Stimulated activated CD8-positive, alpha-beta memory T cell treated with anti-CD3 and anti-CD28 coated beads, Interleukin-12 subunit alpha, Interleukin-12 subunit beta, amount 100 ng/mL, for 1 hour (primary cell): ENCODE measurements at places on chromosomes 3 and 15.

DNA sequence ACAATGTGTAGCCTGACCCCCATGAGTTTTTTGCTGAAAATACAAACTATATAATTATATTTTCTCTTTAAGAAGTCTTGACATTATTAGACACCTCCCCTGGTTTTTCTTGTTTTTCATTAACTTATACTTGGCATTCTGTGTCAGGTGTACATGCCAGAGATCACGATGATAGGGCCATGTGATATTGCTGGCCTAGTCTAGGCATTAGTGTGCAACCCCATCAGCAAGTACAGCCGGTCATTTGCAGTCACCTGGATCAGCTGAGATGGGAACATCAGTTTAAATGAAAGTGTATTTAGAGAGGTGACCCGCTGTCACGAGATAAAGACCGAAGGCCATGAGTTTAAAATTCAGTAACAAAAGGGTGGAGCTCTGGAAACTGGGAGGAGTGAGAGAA lies 12.6 kb upstream of the SPPL2A start:
- DNase-seq, result no peak

- no peak for DNase-seq
These were observed 192.5 kb upstream of the CGNL1 start for GRCh38 chr15:57183614-57184344.

- no peak for DNase-seq
These were observed 222.8 kb downstream of the DPH6 start for GRCh38 chr15:35323141-35323540.

GRCh38 chr3:47681016-47681415 lies 100.7 kb downstream of the SMARCC1 start:
- no peak for DNase-seq

DNA sequence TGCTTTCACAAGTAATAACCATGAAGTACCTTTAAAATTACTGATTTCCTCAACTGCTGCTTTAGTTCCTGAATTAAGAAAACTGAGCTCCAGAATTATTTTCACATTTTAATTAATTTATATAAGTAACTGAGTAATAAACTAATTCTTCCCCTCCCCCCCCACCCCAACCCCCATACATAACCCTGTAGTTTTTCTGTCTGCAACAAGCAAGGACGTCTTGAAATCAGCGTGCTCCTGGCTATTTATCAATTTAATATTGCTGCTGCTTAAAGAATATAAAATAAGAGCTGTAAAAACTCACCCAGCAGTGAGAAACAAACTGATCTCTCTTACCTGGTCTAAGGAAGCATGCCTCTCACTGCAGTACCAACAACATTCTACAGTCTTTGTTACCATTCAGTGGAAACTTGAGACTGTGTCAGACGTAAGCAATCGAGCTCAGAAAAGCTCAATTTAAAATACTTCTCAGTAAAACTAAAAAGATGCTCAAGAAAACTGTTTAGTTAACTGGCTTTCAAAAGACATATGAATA lies 121.0 kb downstream of the TFDP2 start:
- no peak for DNase-seq

GRCh38 chr3:122415762-122416654 lies at the start of gene WDR5B:
WDR5B (minus strand) TSS chr3:122416062; CDS start chr3:122415528, 534 bp downstream.
- DNase-seq, result peak; percentile 100

GRCh38 chr15:70488002-70488605 lies 275.3 kb downstream of the UACA start:
- peak; percentile 64 for DNase-seq

DNA sequence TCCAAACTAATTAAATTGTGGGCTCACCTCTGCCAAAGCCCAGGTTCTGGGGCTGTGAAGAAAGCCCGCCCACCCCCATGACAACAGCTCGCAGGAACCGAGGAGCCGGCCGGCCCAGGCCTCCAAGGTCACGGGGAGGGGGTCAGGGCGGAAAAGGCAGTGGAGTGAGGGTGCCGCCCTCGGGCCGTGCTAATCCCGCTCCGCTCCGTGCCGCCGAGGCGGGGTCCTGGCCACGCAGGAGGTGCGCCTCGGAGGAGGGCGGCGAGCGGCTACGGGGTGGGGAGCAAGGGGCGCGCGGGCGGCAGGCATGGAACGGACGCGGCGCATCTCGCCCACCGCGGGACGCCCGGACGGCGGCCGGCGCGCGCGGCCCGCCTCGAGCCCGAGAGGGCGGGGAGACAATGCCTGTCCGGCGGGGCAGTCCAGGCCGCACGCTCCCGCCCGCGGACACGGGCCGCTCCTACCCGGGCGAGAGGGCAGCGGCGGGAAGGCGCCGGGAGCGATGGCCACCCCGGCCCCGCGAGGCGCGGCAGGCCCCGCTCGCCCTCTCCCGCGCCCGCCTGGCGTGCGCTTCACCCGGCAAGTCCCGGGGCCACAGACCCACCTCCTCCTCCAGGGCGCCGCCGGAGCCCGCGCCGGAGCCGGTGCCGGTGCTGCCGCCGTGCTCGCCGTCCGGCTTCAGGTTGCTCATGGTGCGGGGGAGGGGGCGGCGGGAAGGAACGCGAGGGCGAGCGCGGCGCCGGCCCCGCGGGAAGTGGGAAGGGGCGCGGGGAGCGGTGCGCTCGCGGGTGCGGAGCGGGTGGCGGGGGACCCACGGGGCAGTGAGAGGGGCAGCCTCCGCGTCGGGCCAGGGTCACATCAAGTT lies 528 bp downstream of the RBPMS2 start:
- DNase-seq, result no peak
